ENCODE measurements at places on chromosomes 7 and 10.
A peak's percentile ranks its signal among the peaks of the same experiment; 100 is the strongest.

GRCh38 chr7:109996927-109997326 is 1094.0 kb upstream of the LRRN3 start:
- no peak for DNase-seq

GRCh38 chr10:525565-526315 is 163.7 kb downstream of the DIP2C start:
- no peak for DNase-seq

- no peak for DNase-seq
These were observed 122.1 kb downstream of the EGFR start for GRCh38 chr7:55140941-55141278.

DNA sequence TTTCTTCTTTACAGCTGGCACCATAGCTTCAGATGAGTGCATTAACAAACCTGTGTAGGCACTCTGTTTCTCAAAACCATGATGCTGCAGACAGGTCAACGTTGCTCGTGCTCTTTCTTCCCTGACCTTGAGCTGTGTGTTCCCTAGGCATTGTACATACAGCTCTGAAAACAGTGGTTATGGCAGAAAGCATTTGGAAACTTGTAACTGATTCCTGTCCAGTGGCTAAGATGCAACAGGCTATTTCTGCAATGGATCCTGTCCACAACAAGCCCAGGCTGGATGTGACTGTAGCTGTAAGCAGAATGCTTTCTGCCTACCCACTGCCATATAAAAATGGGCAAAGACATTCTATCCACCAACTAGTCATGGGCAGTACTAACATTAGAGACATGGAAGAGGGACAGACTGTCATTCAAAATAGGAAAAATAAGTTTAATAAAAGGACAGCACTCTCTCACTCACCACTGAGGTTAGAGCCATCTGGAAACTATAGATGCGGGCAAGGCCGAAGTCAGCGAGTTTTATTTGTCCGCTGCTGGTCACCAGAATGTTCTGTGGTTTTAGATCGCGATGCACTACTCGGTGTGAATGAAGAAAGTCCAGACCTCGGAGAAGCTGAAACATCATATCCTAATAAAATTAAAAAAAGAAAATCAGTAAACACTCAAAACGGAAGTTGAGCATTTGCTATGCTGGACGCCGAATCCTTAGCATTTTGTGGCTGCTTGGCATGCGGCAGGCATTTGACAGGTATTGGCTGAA is 111.0 kb downstream of the CDK6 start:
- no peak for DNase-seq

- DNase-seq, result peak; percentile 30
These were observed 7.2 kb upstream of the ADAM22 start for GRCh38 chr7:87926581-87927461.

Data from Caki2 (cell line).